Kidney (tissue), 22 donors: ENCODE measurements at places on chromosomes 5 and 9. TPM values are rescaled to one million over a fixed set of nuclear protein-coding genes. Genes with fewer than 3 reads are reported as not detected.

The C5orf52 gene
- not detected for total RNA-seq

GRCh38 chr9:91195372-91196012 is 166.2 kb downstream of the AUH start:
- H3K36me3 ChIP-seq, result no peaks in the 10 kb centered on the region
- no peaks in the 10 kb centered on the region for H3K27me3 ChIP-seq
- peaks cover 21% of the 10 kb centered on the region for H3K4me1 ChIP-seq
- DNase-seq, result no peak
- H3K4me3 ChIP-seq, result peak overlapping the region; percentile 56

- no peak overlapping the region for H3K4me3 ChIP-seq
- no peak overlapping the region for H3K27ac ChIP-seq
- DNase-seq, result no peak
- H3K4me1 ChIP-seq, result no peaks in the 10 kb centered on the region
Observed at GRCh38 chr5:164253764-164254163, 748.3 kb downstream of the MAT2B start.

DNA sequence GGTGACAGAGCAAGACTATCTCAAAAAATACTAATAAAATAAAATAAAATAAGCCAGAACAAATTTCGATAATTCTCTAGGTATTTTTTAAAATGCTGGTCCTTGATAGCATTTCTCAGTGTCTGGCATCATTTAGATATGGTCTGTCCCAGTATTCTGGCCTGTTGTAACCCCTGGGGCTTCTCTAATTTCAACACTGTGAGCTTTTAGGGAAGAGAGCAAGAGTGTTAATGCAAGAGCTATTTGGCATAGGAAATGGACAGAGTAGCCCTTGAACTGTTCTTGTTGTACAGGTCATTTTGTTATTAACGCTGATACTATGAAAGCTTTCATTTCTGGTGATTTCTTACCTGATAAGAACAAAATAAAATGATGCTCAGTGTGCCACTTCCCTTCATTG is 112.2 kb upstream of the ZNF608 start:
- H3K27me3 ChIP-seq, result no peaks in the 10 kb centered on the region
- no peaks in the 10 kb centered on the region for H3K4me1 ChIP-seq
- DNase-seq, result no peak
- H3K4me3 ChIP-seq, result no peak overlapping the region
- H3K36me3 ChIP-seq, result no peaks in the 10 kb centered on the region

- no peaks in the 10 kb centered on the region for H3K36me3 ChIP-seq
- DNase-seq, result no peak
- no peak overlapping the region for H3K4me3 ChIP-seq
- H3K27me3 ChIP-seq, result no peaks in the 10 kb centered on the region
- H3K4me1 ChIP-seq, result peaks cover 18% of the 10 kb centered on the region
Observed at GRCh38 chr9:113556877-113557593, 93.5 kb downstream of the RGS3 start.

DNA sequence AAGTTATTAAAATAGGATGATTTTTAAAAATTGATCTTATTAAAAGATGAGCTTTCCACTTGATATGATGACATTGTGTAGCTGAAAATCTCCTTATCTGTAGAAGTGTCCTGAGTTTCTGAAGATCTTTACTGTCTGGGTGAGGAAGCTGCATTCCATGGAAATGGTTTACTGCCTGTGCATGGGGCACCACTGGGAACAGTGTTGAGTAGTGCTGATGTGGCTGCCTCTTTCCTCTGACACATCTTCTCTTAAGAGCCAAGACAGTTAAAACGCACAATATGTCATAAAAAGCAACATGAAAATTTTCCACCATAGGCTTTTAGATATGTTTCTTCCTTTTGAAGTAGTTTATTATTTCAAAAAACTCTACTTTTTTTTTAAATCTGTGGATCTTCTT is 24.6 kb downstream of the SECISBP2 start:
- H3K4me1 ChIP-seq, result no peaks in the 10 kb centered on the region
- no peak overlapping the region for H3K4me3 ChIP-seq
- peaks cover 48% of the 10 kb centered on the region for H3K36me3 ChIP-seq
- H3K27ac ChIP-seq, result no peak overlapping the region
- H3K27me3 ChIP-seq, result no peaks in the 10 kb centered on the region

DNA sequence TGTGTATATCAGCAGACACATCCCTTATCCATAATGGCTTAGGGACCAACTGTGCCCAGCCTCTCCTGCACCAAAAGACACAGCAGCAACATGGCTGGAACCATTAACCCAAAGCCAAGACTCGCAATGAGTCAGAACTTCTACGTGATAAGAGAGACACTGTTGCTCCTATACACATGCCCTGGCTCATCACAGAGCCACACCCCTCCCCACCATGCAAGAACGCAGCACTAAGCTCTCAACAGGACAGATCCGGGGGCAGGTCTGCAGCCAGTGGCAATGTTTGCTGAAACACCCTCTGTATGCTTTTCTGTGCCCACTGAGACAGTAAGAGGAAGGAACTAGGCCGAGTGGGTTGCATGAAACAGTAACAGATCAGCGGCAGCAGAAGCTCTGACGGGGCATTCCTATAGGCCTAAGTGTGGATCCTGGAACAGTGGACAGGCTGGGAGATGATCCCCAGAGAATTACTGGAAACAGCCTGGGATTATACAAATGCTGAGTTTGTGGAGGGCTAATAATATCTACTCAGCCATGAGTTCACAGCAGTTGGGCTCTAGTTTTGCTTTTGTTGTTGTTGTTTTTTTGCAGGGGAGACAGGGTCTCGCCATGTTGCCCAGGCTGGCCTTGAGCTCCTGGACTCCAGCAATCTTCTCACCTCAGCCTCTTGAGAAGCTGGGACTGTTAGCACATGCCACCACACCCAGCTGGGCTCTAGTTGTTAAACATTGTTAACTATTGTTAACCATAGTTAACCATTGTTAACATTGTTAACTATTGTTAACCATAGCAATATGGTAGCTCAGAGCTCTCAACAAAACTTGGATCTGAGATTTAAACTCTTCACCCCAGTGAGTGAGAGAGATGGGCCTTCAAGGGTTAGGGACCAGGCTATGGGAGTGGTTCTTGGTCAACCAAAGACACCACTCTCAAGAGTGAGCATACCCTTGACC is 41.0 kb downstream of the B4GALT1 start:
- peaks cover 9% of the 10 kb centered on the region for H3K36me3 ChIP-seq
- H3K27ac ChIP-seq, result peak overlapping the region; percentile 23
- peaks cover 46% of the 10 kb centered on the region for H3K4me1 ChIP-seq

DNA sequence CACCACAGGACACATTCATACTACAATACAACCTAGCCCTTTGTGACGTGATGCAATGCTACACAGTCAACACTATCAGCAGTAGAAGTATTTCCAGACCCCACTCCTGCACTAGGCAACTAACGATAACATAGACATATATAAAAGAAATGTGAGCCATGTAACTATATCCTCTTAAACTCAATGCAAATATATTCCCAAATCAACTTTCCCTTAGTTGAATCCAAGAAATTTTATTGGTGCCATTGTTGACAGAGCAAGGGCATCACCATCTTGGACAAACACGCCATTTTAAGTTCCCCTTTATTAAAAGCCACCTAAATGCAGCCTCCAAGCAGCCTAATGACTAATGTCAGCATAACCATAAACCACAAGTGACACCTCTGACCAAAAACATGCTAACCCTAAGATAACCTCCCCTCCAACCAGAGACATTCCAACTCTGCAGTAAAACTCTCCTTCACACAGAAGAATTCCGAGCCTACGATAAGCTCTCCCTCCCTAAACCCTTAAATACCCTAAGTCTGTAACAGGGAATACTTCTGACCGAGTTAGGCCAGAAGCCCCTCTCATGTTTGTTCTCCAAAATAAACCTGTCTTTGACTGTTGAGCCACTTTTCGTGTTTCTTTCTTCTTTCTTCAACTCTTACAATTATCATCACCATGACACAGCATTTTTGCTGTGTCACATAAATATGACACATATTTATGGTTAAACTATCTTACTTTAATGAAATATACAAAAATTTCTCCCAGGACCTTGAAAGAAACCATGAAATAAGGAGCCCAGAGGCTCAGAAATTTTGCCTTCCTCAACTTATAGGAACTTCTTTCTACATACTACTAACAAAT is 1497.8 kb downstream of the EFNA5 start:
- no peak for DNase-seq
- no peak overlapping the region for H3K27ac ChIP-seq
- H3K36me3 ChIP-seq, result no peaks in the 10 kb centered on the region
- H3K4me1 ChIP-seq, result no peaks in the 10 kb centered on the region
- H3K4me3 ChIP-seq, result no peak overlapping the region
